ENCODE measurements at places on chromosomes 3 and 15. TPM values are rescaled to one million over a fixed set of nuclear protein-coding genes. Genes with fewer than 3 reads are reported as not detected.

DNA sequence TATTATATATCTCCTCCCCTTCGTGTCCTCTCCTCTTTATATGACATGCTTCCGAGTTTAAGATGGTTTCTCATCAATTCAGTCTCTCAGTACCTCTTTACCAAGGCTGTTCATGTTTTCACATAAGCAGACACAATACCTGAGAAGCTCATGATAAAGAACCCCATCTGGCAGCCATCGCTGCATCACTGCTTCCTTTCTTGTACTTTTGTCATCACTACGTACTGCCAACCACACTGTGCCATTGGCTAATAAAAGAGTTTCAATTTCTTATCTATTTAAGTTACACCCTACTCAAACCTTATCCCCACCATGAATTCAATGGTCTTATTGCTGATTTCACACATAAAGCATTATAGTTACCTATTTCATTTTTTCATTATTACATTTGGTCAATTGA is 484.7 kb upstream of the CNTN4 start:
- DNase-seq, result no peak

GRCh38 chr3:127484601-127485388 is 105.7 kb downstream of the TPRA1 start:
- no peak for DNase-seq

DNA sequence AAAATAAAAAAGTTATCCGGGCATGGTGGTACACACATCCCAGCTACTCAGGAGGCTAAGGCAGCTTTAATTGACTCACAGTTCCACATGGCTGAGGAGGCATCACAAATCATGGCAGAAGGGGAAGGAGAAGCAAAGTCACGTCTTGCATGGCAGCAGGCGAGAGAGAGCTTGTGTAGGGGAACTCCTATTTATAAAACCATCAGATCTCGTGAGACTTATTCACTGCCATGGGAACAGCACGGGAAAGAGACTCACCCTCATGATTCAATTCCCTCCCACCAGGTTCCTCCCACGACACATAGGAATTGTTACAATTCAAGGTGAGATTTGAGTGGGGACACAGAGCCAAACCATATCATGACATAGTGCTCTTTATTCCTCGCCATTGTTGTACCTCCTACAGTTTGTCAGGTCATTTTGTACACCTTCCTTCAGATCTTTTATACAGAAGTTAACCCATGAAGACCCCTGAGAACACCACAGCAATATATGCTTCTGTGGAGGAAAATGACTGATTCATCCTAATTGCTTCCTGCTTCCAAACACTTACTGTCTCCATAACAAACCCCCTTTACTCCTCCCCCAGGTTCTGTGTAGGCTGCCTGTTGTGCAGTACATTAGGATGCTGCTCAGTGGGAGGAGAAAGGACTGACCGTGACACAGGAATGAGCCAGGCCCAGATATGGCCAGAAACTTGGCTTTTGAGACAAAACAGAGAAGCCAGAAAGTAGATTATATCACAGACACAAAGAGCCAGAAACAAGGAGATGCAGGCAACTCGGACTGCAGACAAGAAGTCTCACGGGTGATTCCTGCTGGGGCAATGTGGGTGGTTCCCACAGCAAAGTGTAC is 67.9 kb upstream of the HEG1 start:
- DNase-seq, result peak; percentile 5

Gene IGF2BP2
- 62.0 TPM for total RNA-seq

GRCh38 chr3:69669070-69669469 is 70.2 kb upstream of the MITF start:
- DNase-seq, result no peak

DNA sequence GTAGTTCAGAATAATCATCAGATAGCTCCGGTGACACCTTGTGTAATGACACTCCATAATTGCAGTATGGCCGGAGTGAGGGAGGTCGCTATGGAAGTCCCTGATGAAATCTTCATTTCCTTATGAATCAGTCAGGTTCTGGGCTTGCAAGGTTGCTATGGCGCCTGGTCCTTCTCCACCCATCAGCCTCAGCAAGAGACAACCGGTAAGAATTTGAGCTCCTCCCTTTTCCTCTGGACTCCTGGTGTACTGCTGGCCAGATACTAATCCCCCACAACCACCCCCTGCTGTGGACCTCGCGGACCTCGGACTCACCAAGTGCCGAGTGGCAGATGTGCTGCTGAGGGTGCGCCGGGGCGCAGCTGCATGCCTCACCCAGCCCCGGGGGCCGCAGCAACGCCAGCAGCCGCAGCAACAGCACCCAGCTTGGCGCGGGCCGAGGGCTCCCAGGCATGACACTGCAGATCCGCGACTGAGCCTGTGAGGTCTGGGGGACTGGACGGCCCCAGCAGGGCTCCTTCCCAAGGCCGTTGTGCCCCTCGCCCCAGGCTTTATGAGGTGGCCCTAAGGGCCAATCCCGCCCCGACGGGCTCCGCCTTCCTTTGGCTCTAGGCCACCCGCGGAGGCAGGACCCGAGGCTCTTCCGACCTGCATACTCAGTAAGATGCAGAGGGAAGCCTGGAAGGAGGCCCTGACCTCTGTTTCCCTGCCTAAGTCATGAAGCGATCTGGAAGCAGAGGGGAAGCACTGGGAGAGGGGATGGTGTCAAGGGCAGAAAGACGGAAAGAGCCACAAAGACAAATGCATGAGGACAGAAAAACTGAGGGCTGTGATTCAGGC is at the start of gene TIMP4:
Gene TIMP4, minus strand, starts transcription at position 526 of the 840 bp plus-strand sequence. Its CDS starts 72 bp downstream, at position 454.
- DNase-seq, result no peak

Gene TKT
- 762 TPM for total RNA-seq

Gene GASK1A
- under 0.01 TPM for total RNA-seq

- no peak for DNase-seq
Observed at GRCh38 chr3:40911264-40911663, 288.0 kb upstream of the CTNNB1 start.

GRCh38 chr15:94297558-94297957 is 66.2 kb downstream of the MCTP2 start:
- DNase-seq, result no peak

Gene CKMT1B
- not detected for total RNA-seq

DNA sequence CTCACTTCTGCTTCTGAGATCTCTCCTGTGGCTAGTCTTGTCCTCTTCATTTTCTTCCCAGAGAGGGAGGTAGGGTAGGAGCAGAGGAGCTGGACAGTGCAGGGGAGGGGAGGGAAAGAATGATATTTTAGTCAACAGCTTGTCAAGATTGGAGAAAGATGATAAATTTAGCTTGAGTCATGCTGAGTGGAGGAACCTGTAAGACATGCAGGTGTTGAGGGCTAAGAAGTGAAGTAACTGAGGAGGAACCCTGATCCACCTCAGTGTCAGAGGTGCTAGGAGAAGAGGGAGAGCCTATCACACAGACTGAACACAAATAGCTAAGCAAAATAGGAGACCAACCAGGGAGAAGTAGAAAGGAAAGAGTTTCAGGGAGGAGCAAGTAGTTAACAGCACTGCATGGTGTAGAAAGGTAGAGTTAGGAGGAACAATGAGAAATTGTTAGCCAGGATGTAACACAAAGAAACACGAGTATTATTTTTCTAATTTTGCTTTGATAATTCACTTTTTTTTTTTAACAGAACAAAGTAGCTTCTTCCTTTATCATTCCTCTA is 108.2 kb upstream of the CHRM5 start:
- DNase-seq, result no peak
